ENCODE measurements at places on chromosomes 7 and 10. TPM values are rescaled to one million over a fixed set of nuclear protein-coding genes. Genes with fewer than 3 reads are reported as not detected.

- DNase-seq: no peak
Measured at GRCh38 chr10:68261132-68261856, 29.4 kb upstream of the ATOH7 start.

GRCh38 chr7:45869426-45869825, 3.5 kb downstream of the CCDC201 start:
- DNase-seq: peak; percentile 37

BLVRA gene
- 38.5 TPM for total RNA-seq

DNA sequence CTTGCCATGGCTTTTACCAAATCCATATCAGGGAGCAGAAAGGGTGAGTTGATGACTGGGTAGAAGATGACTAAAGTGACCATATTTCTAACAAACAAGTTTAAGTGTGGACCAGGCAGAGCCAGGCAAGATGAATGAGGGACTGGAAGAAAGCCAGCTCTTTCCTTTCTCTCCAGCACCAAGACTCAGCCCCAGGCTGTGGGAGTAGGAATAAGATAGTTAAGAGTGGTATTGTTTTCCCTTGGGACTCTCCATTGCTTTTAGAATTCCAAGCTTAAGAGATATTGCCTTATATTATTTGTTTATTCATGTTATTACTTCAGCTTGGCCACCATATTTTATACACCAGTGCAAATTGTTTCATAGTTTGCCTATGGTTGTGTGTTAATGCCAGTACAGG, 28.8 kb upstream of the TSPAN33 start:
- DNase-seq: no peak

TMEM168 gene
- total RNA-seq: 13.7 TPM

RTKN2 gene
- total RNA-seq: 8.6 TPM

ACSL5 gene
- 0.71 TPM for total RNA-seq

DNA sequence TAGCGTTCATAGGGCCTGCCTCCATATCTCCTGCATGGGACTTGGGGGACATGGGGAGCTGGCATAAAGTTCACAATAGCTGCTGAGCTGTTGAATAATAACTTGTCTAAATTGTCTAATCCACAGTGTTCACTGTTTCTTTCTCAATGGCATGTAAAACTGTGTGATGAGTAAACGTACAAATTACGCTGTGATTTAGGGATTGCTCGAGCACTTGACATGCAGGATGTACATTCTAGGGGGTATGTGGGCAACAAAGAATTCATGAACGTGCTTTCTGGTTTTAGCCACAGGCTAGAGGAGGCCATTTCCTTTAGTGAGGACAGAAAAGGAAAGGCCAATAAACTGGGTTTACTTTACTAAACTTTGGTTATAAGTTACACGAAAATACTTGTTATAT, 534.2 kb upstream of the ZWINT start:
- DNase-seq: no peak

GOLGA7B gene
- total RNA-seq: not detected

GRCh38 chr7:123961771-123962170, 36.7 kb downstream of the SPAM1 start:
- DNase-seq: peak; percentile 13

DNA sequence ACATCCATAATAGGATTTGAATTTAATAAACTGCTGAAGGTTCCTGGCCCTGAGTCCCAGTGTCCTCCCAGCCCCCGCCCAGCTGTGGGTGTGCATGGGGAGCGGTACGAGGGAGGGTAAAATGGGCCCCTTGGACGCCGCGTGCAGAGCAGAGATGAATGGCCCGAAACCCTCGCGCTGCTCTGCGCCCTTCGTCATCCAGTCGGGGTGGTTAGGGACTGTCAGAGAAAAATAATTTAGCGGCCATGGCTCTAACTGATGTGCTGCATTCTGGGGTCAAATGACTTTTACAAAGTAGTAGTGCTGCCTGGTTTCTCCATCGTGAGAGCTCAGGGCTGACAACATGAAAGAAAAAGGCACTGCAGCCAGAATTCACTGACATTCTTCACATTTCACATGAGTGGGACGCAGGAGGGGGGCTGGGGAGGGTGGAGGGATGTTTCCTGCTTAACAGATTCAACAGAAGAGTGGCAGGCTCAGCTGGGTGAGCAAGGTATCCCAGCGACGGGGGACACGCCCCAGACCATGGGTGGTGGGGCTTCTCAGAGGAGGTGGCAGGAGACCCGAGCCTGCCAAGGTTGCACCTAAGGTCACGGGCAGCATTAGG, 304.5 kb downstream of the WDR37 start:
- DNase-seq: peak; percentile 41

DNA sequence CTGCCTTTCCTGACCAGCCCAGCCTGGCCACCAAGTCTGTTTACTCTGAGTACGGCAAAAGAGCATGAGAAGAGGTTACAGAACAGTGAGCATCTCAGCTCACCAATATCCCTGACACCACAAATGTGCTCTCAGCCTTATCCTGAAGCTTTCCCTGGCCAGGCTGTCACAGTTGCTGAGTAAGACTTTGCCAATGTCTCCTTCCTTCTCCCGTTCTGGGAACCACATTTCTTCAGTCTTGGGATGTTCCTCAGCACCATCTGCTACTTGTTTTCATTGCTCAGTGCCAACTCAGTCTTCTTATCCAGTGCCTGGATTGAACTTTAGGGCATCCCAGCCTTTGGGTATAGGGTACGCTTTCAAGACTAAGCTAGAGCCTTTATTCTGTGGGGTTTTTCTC, 7.1 kb upstream of the KCNIP2 start:
- no peak for DNase-seq

GRCh38 chr7:55121249-55121648, 102.4 kb downstream of the EGFR start:
- no peak for DNase-seq

GRCh38 chr10:93494494-93494893, 1.9 kb upstream of the CEP55 start:
- no peak for DNase-seq

DNA sequence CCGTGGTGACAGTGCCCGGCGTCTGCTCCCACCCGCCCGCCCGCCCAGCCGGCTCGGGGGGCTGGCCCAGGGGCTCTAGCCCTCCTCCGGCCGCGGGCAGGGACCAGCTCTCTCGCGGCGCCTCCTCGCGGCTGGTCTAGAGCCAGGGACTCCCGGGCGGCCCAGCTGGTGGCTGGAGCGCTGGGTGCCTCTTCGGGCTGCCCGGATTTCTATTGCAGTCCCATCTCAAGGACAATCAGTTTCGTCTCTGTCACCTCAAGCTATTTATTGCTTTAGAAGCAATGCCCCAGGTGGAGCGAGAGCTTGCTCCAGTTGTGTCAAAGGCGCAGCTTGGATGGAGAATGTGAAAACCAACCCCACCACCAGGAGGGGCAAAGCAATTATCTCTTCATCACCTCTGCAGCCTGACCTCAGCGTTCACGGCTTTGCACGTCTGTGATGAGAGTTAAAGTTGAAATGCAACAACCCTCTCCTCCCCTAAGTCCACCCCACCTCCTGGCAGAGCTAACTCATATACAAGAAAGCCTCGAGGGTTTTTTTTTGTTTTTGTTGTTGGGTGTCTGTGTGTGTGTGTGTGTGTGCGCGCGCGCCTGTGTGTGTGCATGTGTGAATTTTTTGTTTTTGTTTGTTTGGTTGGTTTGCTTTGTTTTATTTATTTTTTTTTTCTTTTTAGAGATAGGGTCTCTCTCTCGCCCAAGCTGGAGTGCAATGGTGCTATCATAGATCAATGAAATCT, at the start of gene ITGA8:
TSS of gene ITGA8 (minus strand) at position 24 of the 736 bp plus-strand sequence. CDS start 151 bp downstream, outside the sequence.
- DNase-seq: no peak

DNA sequence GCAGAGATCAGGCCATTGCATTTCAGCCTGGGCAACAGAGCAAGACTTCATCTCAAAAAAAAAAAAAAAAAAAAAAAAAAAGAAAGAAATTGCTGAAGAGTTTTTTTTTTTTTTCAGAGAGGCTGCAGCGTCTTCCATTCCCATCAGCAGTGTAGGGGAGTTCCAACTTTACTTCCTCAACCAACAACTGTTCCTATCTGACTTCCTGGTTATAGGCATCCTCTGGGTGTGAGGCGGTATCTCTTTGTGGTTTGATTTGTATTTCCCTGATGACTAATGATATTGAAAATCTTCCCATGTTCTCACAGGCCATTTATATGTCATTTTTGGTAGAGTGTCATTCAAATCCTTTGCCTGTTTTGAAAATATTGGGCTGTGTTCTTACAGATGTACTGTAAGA, 40.2 kb downstream of the PRTFDC1 start:
- DNase-seq: peak; percentile 78

DPYSL4 gene
- total RNA-seq: 22.4 TPM

GRCh38 chr10:75976681-75977080, 545.3 kb downstream of the LRMDA start:
- DNase-seq: no peak

DNA sequence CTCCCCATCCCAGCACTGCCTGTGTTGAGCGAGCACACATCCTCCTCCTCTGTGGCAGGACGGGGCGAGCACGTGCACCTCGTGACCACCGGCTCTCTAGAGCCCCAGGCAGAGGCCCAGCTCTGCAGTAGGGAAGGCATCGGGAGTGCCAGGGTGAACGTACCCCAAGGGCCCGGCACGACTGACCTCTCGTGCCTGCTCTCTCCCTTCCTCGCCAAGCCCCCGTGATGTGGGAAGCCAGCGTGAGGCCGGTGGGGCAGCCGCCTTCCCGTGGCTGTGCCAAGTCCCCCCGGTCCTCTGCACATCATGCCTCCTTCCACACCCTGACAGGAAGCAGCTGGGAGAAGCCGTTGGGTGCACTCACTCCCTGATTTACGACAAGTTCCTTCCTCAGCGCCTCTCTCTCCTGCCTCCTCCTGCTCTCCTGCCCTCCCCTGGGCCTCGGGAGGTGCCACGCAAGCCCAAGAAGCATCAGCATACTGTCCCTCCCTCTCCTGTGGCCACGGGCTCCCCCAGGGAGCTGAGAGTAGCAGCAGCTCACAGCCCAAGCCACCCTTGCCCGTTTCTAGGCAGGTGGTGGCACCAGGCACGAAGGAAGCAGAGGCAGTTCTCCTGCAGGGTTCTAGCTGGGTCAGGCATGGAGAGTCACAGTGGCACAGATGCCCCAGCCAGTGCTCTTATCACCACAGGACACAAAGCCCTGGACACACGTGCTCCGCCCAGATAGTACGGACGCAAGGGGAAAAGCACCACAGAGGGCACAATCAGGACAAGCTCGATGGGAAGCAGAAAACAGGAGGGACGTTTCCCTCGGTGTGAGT, 47.0 kb downstream of the AMZ1 start:
- peak; percentile 30 for DNase-seq

GPC2 gene
- total RNA-seq: 9.6 TPM

- DNase-seq: no peak
Measured at GRCh38 chr10:74518061-74518460, 308.3 kb upstream of the KAT6B start.

- no peak for DNase-seq
Measured at GRCh38 chr7:77217474-77218185, 18.0 kb upstream of the FGL2 start.

GRCh38 chr7:89332026-89332425, 536.5 kb upstream of the TEX47 start:
- DNase-seq: no peak

- no peak for DNase-seq
Measured at GRCh38 chr10:76411729-76412435, 980.5 kb downstream of the LRMDA start.

CPVL gene
- 0.06 TPM for total RNA-seq

NUP42 gene
- total RNA-seq: 50.7 TPM

DNA sequence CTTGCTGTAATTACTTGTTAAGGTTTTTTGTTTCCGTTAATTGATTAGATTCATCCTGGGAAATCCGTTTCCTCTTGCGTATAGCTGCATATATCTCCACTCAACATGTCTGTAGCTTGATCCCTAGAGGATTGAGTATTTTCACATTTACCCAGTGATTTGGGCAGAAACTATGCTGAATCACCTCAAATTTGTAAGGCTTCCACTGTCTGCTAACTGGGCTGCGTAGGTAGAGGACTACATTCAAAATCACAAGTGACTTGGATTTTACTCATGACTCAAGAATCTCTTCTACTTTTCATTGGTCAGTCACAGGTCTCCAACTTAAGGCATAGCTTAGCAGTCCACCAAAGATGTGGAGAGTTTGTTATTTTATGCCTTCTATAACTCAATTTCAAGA, 141.8 kb downstream of the POLR1F start:
- peak; percentile 42 for DNase-seq

GRCh38 chr10:114485696-114486400, 81.5 kb upstream of the AFAP1L2 start:
- no peak for DNase-seq

CELF2 gene
- 59.5 TPM for total RNA-seq

DNA sequence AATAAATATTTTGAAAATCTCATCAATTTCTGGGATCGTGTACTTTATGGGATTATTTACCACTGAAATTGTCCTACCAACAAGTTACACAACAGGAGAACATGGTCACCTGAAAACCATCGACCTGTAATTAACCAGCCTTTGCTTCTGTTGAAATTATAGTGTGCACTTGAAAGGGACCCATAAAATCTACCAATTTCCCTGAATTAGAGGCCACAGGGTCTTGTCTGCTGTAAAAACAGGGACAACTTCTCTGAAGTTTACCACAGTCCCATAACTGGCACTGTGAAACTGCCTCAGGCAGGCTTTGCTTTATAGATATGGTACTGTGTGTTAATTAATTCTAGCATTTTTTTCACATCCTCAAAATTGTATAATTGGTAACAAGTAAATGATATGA, 37.7 kb downstream of the RAB19 start:
- no peak for DNase-seq

GRCh38 chr10:120656107-120656506, 195.1 kb upstream of the WDR11 start:
- DNase-seq: no peak

HTRA1 gene
- total RNA-seq: 1,894 TPM

DKK1 gene
- 108 TPM for total RNA-seq

SFTPA2 gene
- total RNA-seq: not detected

GDF10 gene
- not detected for total RNA-seq

HTR7 gene
- total RNA-seq: 19.6 TPM

GRCh38 chr10:100829933-100830727, 82.6 kb upstream of the SLF2 start:
- no peak for DNase-seq

- DNase-seq: no peak
Measured at GRCh38 chr10:128095753-128096469, 30.3 kb downstream of the MKI67 start.

GRCh38 chr10:110209454-110209925, 2.1 kb downstream of the MXI1 start:
- peak; percentile 57 for DNase-seq

DNA sequence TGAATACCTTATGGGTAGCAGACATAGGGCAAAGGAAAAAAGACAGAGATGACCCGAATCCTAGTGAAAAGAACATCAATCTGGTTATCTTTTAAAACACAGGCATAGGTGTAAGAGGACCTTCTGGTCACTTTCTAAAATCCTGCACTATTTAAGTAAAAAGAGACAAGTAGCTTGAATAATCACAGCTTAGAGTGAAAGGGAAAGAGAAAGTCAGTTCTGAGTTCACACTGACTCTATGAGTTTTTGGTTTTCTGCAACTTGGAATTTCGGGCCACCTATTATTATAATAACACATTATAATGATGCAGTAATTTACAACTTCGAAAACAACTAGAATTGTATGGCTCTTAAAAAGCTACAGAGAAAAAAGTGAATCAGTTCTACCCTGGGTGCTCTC, 247.8 kb downstream of the DOCK4 start:
- DNase-seq: no peak
